ENCODE measurements at places on chromosomes 4 and X.
A peak's percentile ranks its signal among the peaks of the same experiment; 100 is the strongest.

- no peak for DNase-seq
Observed at GRCh38 chr4:181991369-181992108, 251.7 kb upstream of the TENM3 start.

- no peak for DNase-seq
Observed at GRCh38 chr4:6115342-6115741, 85.0 kb downstream of the JAKMIP1 start.

DNA sequence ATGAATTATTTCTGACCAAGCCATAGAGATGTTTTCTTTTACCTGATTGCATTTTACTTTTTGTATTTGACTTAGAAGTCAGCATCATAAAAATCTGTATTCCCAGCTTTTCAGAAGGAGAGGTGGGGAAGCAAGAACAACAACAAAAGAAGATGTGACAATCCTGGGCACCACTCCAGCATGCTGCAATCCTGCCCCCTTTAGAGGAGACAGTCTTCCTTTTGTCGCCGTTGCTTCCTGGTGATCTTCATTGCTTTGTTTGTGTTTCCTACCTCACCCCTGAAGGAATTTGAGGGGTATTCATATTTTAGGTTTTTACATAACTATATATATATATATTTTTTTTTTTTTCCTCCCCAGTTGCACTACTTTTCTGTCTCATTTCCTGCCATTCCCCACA lies 3.7 kb downstream of the QRFPR start:
- DNase-seq = no peak

GRCh38 chrX:101287402-101287801 lies 3.7 kb downstream of the TAF7L start:
- no peak for DNase-seq

DNA sequence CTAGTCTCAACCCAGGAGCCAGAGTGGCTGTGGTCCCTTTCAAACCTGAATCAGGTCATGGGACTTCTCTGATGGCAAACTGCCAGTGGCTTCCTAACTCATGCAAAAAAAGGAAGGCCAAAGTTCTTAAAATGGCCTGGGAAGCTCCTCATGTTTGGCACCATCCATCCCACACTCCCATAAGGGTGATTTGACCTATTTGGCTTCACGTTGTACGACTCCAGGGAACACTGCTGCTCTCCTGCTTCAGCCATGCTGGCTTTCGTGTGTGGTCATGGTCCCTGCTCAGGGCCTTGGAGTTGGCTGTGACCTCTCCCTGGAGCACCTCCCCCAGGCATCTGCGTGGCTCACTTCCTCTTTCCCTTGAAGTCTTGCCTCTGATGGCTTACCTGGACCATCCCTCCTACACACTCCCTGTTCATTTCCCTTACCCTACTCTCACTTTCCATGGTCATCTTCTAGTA lies 12.8 kb upstream of the TMSB4X start:
- no peak for DNase-seq

- DNase-seq = no peak
Observed at GRCh38 chr4:33357121-33357520, 2637.0 kb downstream of the PCDH7 start.

GRCh38 chr4:162841753-162842152 lies 324.9 kb downstream of the NAF1 start:
- DNase-seq = no peak

DNA sequence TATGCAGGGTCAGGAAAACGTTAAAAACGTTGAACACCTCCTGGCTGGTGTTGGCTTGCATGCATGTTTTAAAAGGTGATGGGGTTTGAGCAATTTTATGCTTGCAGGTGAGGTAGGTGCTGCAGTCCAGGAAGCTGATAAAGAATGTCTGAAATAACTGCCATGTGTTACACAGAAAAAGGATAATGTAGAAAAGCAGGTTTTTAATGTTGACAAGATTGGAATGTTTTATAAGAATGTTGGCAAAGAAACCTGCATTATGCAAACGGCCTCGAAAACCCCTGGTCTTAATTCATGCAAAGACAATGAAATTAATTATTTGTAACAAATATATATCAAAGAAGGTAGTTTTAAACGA lies 723.7 kb upstream of the AGA start:
- DNase-seq = no peak

DNA sequence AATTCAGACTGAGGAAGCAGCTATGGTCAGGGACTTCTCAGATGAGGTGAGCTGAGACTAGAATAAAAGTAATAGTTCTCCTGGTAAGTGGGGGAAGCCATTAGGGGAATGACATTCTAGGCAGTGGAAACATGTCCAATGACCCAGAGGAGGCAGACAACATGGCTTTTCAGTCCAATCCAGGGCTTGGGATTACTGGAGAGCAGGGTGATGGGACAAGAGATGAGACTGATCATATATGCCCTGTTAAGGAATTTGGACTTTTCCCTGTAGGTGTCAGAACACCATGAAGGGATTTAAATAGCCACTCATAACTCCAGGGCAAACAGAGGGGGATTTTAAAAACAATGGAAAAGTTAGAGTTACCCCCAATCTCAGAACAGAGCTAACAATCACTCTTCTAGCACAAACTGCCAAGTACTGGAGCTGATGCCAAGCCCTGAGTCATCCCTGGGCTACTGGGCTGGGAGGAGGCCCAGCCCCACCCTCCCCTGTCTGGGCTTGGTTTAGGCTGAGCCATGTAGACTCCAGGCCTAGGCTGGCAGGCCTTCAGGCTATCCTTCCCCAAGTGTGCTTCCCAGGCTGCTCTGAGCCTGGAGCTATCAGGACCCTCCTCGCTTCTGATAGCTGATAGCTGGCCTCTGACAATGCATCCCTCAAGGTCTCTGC lies 22.7 kb upstream of the MSN start:
- peak; percentile 10 for DNase-seq

- no peak for DNase-seq
Observed at GRCh38 chr4:45442466-45442865, 681.4 kb downstream of the GABRG1 start.

- no peak for DNase-seq
Observed at GRCh38 chrX:118847676-118848075, 24.1 kb downstream of the ZCCHC12 start.

DNA sequence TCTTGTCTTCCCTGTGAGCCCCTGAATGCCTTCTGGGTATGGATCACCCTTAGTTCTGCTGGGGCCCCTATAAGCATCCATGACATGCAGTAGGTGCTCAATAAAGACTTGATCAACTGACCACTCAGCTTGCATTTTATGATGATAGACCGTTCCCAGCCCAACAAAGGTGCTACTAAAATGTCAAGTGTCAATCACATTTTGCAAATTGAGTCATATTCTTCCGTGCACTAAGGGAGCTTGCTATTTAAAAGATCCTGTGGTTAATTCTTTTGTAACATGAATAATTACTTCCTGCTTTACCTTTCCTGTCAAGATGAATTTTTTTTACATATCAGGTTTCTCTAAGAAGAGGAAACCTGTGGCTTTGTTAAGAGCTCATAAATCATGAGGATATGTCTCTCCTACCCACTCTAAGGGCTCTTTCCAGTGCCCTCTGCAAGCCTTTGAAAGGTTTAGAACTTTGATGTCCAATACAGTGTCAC lies 47.6 kb downstream of the SH3KBP1 start:
- no peak for DNase-seq

DNA sequence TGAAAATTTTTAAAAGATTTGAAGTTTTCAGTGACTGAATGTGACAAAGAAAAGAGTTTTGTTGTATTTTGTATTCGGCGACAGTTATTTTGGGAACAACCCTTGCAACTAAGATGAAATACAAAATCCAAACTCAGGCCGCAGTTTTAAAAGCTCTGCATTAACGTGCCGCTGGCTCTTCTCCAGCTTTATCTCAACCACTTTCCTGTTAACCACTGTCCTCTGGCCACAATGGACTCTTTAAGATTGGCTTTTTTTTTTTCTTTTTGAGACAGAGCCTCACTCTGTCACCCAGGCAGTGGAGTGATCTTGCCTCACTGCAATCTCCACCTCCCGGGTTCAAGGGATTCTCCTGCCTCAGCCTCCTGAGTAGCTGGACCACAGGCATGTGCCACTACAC lies 22.1 kb upstream of the AMTN start:
- no peak for DNase-seq

GRCh38 chr4:53306729-53307128 lies 59.1 kb downstream of the SCFD2 start:
- DNase-seq = no peak

DNA sequence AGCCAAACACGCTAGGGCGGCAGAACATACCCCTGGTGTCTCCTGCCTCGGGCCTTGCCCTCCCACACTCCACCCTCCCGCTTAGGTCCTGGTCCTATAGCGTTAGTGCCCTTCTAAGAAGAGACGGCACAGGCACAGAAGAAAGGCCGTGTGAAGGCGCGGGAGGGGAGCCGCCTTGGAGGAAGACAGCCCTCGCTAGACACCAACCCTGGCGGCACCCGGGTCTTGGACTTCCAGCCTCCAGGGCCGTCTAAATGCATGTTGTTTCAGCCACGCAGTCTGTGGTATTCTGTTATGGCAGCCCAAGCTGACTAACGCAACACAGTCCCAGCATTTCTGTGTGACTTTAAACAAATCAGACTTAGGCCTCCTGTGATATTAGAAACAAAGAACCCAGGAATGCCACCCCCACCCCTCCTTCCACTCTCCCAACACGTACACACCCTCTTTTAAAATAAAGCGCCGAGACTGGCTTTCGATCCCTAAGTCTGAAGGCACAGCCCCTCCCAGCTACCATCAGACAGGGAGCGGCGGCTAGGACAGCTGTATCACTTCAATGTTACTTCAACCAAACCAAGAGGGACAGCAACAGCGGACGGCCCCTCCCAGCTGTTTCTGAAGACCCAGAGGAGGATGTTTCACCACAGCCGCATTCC lies 128.0 kb downstream of the AFAP1 start:
- no peak for DNase-seq

GRCh38 chr4:128649575-128650205 lies 159.8 kb upstream of the JADE1 start:
- no peak for DNase-seq

DNA sequence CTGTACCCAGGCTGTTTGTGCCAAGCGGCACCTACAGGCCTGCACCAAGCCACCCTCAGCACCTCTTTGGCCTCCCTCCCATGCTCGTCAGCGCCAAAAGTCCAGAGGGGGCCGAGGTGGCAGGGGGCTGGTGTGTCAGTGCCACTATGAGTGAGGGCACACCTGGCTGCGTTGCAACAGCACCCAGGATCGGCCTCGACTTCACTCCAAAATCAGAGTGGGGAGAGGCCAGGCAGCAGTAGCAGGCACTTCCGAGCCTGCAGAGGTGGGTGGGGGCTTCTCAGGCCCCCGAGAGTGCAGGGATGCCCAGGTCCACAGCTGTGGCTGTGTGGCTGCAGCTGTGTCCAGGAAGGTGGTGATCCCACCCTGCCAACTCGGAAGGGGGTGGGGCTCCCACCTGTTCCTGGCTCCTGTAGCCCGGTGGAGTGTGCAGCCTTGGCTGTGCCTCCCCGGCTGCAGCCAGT lies 58.5 kb downstream of the PPA2 start:
- DNase-seq = no peak

- no peak for DNase-seq
Observed at GRCh38 chrX:11665168-11666111, at the start of gene ARHGAP6. Gene ARHGAP6 (minus strand): TSS chrX:11665920. CDS start chrX:11664828, 1,092 bp downstream.

DNA sequence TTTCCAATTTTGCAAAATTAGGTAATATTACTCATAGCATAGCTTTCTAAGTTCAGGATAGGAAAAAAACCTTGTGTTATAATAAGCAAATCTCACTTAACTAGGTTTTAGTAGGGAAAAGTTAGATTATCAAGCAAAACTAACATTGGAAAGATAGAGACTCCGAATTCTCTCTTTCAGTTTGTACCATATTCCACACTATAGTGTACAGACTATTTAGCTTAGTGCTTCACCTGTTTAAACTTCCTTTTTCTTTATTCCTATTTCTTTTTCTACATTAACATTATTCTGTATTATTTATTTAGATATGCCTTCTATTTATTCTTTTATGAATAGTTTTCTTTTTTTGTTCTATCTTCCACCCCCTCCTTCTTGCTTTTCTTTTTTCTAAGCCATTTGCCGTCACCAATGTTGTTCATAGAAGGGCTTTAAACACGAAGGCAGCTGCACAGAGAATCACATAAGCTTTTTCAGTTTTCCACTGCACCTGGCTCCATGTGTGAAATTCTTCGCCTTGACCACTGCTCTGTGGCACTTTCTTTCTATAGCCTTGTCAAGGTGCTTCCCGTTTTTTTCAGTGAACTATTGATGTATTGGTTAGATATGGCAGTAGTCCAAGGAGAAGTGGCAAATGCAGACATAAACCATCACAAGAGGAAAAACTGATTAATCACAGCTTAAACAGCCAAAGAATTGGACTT lies 8.5 kb downstream of the PCDH10 start:
- DNase-seq = no peak

- DNase-seq = no peak
Observed at GRCh38 chrX:68146054-68146453, 287.2 kb downstream of the OPHN1 start.

All from stimulated activated CD4-positive, alpha-beta T cell treated with anti-CD3 and anti-CD28 coated beads, Interleukin-4, amount 100 ng/mL, for 1 hour (primary cell).